ENCODE measurements at places on chromosomes 12 and 14. TPM values are rescaled to one million over a fixed set of nuclear protein-coding genes. Genes with fewer than 3 reads are reported as not detected.

The LYZ gene
- 0.31 TPM for total RNA-seq

The DTX3 gene
- total RNA-seq: 18.3 TPM

GRCh38 chr14:36455241-36455627 is 64.8 kb downstream of the NKX2-1 start:
- H3K27me3 ChIP-seq: no peaks in the 10 kb centered on the region
- DNase-seq: no peak

DNA sequence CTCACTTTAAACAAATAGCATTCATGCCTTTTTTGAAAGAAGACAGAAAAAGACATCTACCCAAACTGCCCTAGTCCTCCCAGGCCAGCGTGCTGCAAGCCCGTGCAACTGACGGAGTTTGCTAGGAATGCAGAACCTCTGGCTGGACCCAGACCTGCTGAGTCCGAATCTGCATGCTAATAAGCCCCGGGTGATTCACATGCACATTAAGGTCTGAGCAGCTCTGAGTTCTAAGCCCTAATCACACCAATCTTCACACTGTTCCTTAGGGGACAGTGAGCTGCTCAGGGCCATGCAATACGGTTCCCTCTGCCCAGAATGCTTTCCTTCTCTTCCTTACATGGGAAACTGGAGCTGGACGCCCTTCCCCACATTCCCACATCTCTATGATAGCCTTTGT is 25.2 kb downstream of the HAL start:
- H3K36me3 ChIP-seq: no peaks in the 10 kb centered on the region
- peaks cover 5% of the 10 kb centered on the region for H3K27me3 ChIP-seq
- no peak overlapping the region for H3K27ac ChIP-seq
- DNase-seq: peak; percentile 22
- H3K4me3 ChIP-seq: no peak overlapping the region

DNA sequence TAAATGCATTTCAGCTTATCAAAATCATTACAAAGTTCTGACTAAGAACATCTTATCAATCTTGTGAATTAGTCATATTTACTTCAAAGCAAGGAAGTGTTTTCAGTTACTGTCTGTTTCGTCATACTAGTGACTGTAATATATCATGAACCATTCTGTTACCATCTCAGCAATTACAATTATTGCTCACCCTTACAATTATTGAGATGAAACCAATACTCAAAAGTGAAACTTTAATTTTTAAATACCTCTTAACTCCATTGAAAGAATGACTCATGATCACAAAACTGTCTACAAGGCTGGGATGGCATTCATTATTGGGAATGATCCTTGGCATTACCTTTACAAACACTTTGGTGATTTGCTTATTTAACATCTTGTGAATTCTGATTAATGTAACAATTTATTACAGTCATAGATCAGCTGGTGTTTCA is 90.3 kb downstream of the RPS6KA5 start:
- H3K36me3 ChIP-seq: no peaks in the 10 kb centered on the region
- no peaks in the 10 kb centered on the region for H3K27me3 ChIP-seq
- peak; percentile 74 for DNase-seq
- H3K4me3 ChIP-seq: no peak overlapping the region
- no peaks in the 10 kb centered on the region for H3K4me1 ChIP-seq

GRCh38 chr12:97561619-97562290 is 99.2 kb downstream of the RMST start:
- H3K27ac ChIP-seq: no peak overlapping the region
- no peak overlapping the region for H3K4me3 ChIP-seq
- no peaks in the 10 kb centered on the region for H3K36me3 ChIP-seq
- peaks cover 5% of the 10 kb centered on the region for H3K4me1 ChIP-seq

DNA sequence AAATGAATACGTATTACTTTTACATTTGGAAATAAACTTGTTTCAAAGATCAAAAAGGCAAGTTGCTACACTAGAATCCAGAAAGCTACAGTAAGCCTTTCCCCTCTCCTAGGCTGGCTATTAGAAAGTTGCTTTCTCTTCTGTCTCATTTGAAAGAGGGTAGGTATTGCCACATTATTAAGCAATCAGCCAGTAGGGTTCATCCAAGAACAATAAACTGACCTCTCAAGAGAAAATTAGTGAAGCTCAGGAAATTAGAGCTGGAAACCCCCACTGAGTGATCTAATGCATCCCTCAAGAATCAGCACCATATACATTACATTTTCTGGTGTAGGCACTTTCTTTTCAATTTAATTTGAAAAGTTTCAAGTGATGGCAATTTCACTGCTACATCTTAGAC is 4.5 kb upstream of the TMEM233 start:
- peaks cover 4% of the 10 kb centered on the region for H3K27me3 ChIP-seq
- H3K27ac ChIP-seq: no peak overlapping the region
- no peaks in the 10 kb centered on the region for H3K36me3 ChIP-seq
- DNase-seq: peak; percentile 32
- no peaks in the 10 kb centered on the region for H3K4me1 ChIP-seq
- H3K4me3 ChIP-seq: no peak overlapping the region

DNA sequence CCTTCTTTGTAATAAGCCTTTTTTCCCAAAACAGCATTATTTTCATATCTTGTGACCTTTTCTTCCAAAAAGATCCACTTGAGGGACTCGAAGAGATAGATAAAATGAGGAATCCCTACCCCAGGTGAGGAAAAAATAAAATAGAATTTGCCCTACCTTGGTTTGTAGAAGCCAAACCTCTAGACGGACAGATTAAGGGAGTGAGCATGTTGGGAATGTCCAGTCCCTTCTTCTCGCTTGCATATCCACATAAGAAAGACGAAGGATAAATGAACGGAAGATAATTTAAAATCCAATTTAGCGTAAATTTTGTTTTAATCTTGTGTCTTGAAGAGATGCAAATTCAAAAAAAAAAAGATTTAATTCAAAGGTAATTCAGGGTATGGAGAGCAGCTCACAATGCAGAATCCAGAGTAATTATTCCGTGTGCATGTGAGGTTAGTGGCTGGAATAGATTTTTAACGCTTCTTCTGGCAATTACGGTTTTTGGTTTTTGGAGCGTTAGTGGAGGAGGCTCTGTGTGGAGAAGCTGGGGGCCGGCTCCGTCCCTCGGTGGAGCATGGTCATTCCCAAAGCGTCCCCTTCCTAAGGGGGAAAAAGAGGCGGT is 1.5 kb downstream of the GRIN2B start:
- H3K27ac ChIP-seq: no peak overlapping the region
- H3K36me3 ChIP-seq: no peaks in the 10 kb centered on the region
- H3K27me3 ChIP-seq: peaks cover 30% of the 10 kb centered on the region
- H3K4me3 ChIP-seq: no peak overlapping the region

Data from astrocyte (in vitro differentiated cells and primary cell).